ENCODE measurements at places on chromosomes 2 and 18.

GRCh38 chr2:189024901-189025618, 50.9 kb downstream of the COL3A1 start:
- no peak for DNase-seq

GRCh38 chr2:238989484-238989883, 141.6 kb downstream of the TWIST2 start:
- no peak for DNase-seq

- no peak for DNase-seq
Observed at GRCh38 chr2:154439156-154439555, 259.3 kb upstream of the KCNJ3 start.

- DNase-seq, result no peak
Observed at GRCh38 chr2:221097568-221097915, 474.6 kb downstream of the EPHA4 start.

- no peak for DNase-seq
Observed at GRCh38 chr2:206531996-206532543, 88.7 kb downstream of the ADAM23 start.

DNA sequence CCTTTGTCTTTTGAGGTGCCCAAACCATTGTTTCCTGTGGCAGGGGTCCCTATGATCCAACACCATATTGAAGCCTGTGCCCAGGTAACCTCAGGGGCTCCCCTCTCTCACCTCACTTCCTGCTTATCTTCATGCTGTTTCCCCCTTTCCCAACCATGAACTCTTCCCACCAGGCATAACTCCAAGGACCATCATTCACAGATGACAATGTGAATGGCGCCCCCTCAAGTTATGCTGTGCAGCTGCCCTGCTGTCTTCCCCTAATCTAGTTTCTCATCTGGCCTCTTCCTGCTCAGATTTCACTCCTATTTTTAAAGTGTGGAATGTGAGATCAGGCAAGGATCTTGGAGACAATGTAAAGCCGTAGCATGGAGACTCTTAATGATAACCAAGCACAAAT, 1.4 kb downstream of the GMPPA start:
- DNase-seq, result no peak

DNA sequence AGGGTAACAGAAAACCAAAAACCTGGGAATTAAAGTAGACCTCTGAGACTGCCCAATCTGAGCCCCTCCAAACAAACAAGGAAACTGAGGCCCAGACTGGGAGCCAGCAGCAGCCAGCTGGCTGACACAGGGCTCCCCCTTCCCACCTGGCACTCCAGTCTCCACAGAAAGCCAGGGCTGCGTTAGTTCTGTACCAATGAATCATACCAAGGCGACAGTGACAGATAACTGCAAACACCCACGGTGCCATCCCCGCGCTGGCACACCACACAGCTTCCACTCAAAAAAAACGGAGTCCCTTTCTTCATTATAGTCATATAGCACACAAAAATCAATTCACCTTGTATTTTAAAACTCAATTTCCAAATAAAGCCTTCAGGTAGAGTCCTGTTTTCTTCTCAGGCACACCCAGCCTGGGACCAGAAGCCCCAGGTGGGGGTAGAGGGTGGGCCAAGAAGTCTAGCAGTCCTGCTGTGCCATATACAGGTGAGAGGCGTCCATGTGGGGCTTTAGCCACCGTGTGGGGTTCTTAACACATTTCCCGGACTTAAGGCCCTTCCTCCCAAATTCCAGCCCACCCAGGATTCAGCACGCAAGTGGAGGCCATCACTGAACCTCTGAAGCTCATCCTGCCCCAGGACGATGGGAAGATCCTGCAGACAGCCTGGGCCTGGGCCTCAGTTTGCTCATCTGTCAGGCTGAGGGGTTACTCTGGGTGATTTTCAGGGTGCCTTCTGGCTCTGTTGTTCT, 1.2 kb downstream of the PER2 start:
- DNase-seq, result peak; percentile 16

DNA sequence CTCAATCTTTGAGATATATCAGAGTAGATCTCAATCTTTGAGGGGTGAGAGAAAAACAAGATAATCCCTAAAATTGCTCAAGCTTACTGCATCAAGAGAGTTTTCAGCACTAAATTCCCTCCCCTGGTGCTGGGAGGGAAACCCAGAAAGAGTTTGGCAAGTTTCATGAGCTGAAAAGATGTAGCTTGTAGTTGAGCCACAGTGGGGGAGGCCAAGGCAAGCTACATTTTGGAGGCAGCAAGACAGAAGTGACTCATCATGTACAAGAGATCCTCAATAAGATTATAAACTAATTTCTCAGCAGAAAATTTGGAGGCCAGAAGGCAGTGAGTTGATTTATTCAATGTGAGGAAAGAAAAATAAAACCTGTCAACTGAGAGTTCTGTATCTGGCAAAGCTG, 308.2 kb downstream of the PIEZO2 start:
- no peak for DNase-seq

DNA sequence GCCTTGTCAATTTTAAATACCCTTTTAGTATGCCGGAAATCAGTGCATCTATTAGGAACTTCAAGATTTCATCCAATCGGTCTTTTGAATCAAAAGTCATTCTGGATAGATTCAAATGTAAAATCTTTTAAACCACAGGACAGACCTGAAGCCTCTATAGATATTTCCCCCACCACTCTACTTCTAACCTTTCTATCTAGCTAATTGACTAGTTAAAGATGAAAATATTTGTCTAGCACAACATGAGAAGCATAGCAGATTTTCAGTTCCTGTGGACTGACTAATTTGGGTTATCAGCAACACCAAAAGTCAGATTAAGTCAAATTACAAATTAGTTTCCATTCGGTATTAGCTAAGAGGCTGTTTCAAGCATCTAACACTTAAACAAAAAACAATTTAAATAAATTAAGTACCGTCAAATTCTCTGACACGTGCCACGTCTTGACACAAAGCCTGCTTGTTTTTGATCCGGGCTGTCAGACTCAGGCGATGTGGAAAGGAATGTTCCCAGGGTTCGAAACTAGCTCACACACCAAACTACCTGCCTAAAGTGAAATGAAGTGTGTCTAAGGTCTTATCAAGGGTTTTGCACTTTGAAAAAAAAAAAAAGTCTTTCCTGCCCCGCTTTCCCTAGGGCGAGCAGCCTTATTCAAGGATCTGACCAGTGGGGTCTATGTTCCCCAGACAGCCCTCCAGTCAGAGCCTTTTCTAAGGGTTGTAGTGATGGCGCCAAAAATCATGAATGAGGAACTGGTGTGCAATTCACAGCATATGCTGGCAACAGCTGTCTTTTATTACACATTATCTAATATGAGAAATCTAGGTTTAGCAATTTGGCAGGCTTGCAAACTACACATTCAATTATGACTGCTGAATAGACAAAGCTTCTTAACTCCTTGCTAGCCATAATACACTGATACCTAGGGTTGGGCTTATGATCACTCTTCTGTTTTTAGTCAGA, 4.7 kb downstream of the CYTIP start:
- no peak for DNase-seq

DNA sequence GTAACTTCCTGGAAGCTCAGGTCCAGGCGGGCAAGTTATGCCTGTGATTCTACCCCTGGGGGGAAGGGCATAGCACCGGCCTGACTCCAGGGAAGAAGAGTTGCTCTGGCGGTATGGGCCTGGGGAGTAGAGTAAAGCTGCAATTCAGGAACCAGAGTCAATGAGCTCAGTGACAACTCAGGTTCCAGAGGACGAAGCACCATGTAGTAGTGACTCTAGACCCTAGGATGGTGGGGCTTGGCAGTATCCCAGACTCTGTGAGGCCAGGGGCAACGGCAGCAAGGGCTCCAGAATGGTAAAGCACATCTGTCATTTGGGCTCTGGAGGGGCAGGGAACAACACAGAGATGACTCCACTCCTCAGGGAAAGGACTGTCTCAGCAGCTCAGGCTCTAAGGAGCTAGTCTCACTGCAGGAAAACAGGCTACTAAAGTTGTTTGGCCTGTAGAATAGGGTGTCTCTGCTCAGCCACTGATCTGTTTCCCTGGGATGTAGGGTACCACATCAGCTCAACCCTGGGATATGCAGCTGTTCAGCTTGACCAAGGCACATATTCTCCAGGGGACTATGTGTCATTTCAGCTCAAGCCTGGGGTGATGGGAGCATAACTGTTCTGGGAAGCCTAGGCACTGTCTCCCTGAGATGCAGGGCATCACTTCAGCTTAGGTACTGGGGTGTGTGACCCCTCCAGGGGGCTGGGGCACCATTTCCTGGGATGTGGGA, 36.2 kb upstream of the RHOB start:
- DNase-seq, result no peak

DNA sequence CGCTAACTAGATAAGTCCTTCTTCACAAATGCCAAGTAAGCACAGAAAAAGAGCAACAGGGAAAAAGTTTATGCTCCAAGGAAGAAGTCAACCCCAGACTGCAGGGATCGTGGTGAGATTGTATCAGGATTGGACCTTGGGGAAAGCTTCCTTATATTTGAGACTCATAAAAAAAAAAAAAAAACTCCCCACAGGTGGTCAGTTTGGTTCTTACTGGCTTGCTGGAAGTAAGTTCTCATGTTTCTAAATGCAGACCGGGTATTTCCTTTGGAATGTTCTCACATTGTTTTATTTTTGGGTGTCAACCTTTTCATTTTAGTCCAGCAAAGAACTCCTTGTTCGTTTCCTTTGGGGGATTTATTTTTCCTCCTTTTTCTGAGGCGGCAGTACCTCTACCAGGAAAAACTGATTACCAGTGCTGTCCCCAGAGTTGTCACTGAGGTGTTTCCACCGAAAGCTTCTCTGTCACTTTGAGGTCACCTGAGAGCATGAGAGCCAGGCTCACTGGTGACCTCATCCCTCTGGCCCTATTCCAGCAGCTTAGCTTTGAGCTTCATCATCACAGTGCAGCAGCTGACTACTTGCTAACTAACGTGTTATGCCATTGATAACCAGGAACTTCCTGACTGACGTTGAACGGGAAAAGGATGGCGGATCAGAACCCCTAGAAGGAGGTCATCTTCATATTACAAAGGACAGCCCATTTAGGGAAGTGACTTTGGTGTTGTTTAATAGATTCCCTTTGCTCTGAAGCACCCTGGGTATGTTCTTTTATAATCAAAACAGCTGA, 16.8 kb upstream of the ATP8B1 start:
- no peak for DNase-seq

DNA sequence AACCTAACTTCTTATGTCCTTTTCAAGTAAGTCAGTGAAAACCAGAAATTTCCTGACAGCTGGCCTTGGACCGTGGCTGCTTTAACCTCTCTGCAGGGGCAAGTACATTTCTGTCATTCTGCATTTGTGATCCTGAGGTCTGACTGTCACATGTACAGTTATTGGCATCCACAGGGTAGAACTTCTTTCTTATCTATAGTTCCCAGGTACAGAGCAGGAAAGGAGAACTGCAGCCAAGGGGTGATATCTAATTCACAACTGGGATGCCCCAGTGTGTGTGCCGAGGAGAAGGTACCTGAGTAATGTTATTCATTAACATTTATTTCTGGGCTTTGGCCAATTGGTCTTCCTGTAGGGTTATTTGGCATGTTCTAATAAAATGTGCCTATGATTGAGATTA, 468.9 kb downstream of the PARD3B start:
- no peak for DNase-seq

- DNase-seq, result no peak
Observed at GRCh38 chr18:75316826-75317225, 106.2 kb downstream of the TSHZ1 start.

DNA sequence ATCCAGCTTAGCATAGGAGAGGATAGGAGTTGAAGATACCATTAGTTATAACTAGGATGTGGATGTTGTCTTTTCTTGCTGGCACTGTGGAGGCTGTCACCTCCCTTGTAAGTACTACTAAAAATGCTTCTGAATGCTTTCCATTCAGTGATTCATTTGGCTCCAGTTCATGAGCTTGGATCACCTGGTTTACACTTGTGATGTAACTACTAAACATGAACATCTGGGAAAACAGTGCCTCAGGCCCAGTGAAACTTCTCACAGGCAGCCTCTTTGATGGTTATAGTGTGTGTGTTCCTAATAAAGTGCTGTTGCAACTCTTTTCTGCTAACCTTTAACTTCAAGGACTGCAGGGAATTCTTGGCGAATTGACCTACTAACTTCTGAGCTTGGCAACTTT, 13.0 kb upstream of the SLC9A2 start:
- DNase-seq, result no peak

GRCh38 chr2:227939271-227940027, 68.0 kb downstream of the DAW1 start:
- DNase-seq, result no peak

- DNase-seq, result no peak
Observed at GRCh38 chr2:129645335-129645734, 334.1 kb upstream of the RAB6C start.

- no peak for DNase-seq
Observed at GRCh38 chr18:3540805-3541548, 91.0 kb downstream of the TGIF1 start.

- no peak for DNase-seq
Observed at GRCh38 chr2:26716769-26717168, 24.2 kb downstream of the KCNK3 start.

DNA sequence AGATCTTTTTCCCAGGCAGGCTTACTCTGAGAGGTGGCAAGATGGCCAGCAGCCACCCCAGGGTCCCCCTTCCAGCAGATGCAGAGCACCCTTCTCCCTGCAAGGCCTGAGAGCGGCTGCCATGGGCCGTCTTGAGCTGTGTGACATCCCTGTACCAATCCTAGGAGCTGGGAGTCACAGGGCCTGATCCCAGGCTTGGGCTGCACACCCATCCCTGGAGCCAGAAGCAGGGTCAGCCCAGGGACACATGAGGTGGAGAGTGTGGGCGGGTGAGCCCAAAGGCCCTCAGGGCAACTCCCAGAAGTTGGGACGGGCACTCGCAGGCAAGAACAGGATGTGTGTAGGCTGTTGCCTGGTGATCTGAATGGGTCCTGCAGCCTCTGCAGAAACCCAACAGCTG, 40.5 kb downstream of the CROCC2 start:
- DNase-seq, result no peak

GRCh38 chr2:127735044-127735443, 33.7 kb downstream of the SFT2D3 start:
- no peak for DNase-seq

- no peak for DNase-seq
Observed at GRCh38 chr18:30175061-30175574, 867.4 kb downstream of the DSC3 start.

DNA sequence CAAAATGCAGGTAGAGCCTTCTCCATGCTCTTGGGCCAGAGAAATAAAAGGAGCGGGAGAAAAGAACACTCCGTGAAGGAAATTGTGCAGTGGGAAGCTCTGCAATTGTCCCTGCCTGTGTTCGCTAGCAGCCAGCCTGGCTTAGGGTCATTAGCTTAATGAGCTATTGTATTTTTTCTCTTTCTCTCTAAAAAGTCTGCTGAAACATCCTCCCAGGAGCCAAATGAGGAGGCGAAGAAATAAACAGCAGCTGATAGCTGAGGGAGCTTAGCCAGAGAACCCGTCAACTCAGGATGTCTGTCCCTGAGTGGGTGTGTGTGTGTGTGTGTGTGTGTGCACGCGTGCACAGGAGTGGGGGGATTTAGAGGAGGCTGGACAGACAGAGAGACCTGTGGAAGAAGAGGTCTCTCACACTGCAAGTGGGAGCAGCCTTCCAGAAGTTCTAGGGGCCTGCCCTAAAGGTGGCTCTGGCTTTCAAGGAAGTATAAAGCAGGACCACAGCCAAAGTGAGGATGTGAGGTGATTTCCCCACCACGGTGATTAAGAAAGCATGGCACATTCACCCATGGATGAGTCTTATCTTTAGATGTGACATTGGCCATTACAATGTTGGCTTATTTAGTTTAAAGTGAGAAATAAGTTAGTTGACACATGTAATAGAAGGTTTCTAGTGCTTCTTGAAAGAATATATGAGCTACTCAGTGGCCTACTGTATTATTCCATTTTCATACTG, 690.4 kb downstream of the RNF144A start:
- no peak for DNase-seq

- no peak for DNase-seq
Observed at GRCh38 chr2:37627710-37628109, 43.7 kb downstream of the CDC42EP3 start.

- no peak for DNase-seq
Observed at GRCh38 chr2:28437918-28438317, 45.3 kb downstream of the FOSL2 start.
